Thoracic aorta (tissue), 2 donors: ENCODE measurements at places on chromosomes 7 and 10. TPM values are rescaled to one million over a fixed set of nuclear protein-coding genes. Genes with fewer than 3 reads are reported as not detected.
A peak's percentile ranks its signal among the peaks of the same experiment; 100 is the strongest.

GRCh38 chr7:78677391-78677790, 776.1 kb downstream of the MAGI2 start:
- H3K4me3 ChIP-seq, result no peak overlapping the region
- no peak overlapping the region for H3K27ac ChIP-seq
- no peaks in the 10 kb centered on the region for H3K4me1 ChIP-seq
- H3K27me3 ChIP-seq, result no peaks in the 10 kb centered on the region
- no peak for DNase-seq

GRCh38 chr10:78596556-78596955, 472.2 kb upstream of the ZMIZ1 start:
- H3K4me1 ChIP-seq, result no peaks in the 10 kb centered on the region
- H3K27ac ChIP-seq, result no peak overlapping the region
- H3K27me3 ChIP-seq, result no peaks in the 10 kb centered on the region
- DNase-seq, result no peak

- no peak overlapping the region for H3K27ac ChIP-seq
- no peak for DNase-seq
- H3K4me3 ChIP-seq, result no peak overlapping the region
- no peaks in the 10 kb centered on the region for H3K4me1 ChIP-seq
These were observed 15.8 kb downstream of the ANKRD22 start for GRCh38 chr10:88835910-88836221.

DNA sequence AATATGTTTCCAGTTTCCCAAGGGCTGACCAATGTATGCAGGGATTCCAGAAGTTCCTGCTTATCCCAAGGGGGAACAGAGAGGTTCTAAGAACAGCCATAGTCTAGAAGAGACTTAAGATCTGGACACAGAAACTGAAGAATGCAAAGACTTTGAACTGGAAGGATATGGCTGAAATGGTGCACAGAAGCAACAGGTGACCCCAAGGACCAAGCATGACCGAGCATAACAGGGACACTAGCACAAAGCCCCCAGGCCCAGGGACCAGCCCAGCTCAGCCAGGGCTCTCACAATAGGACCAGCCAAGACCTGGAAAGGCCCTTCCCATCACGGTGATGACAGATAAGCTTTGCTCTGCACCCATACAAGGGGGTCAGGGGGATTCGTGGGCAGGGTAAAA, 213.0 kb upstream of the KMT2E start:
- H3K27me3 ChIP-seq, result no peaks in the 10 kb centered on the region
- H3K27ac ChIP-seq, result no peak overlapping the region
- no peaks in the 10 kb centered on the region for H3K36me3 ChIP-seq
- H3K4me1 ChIP-seq, result no peaks in the 10 kb centered on the region

GRCh38 chr7:101159696-101160674, 5.4 kb downstream of the VGF start:
- H3K27ac ChIP-seq, result no peak overlapping the region
- peaks cover 31% of the 10 kb centered on the region for H3K4me1 ChIP-seq
- no peak for DNase-seq
- H3K4me3 ChIP-seq, result no peak overlapping the region
- H3K36me3 ChIP-seq, result peaks cover 22% of the 10 kb centered on the region

- no peaks in the 10 kb centered on the region for H3K4me1 ChIP-seq
- H3K36me3 ChIP-seq, result no peaks in the 10 kb centered on the region
- H3K27me3 ChIP-seq, result no peaks in the 10 kb centered on the region
- H3K27ac ChIP-seq, result no peak overlapping the region
- H3K4me3 ChIP-seq, result peak overlapping the region; percentile 62
- DNase-seq, result no peak
These were observed 53.7 kb downstream of the TAF3 start for GRCh38 chr10:7872041-7872442.

- no peaks in the 10 kb centered on the region for H3K36me3 ChIP-seq
- no peaks in the 10 kb centered on the region for H3K4me1 ChIP-seq
- no peak overlapping the region for H3K4me3 ChIP-seq
These were observed 70.8 kb downstream of the FRMD4A start for GRCh38 chr10:14259696-14260566.

GRCh38 chr7:23333671-23334246, 34.6 kb downstream of the MALSU1 start:
- H3K4me3 ChIP-seq, result no peak overlapping the region
- H3K4me1 ChIP-seq, result peaks cover 5% of the 10 kb centered on the region
- DNase-seq, result no peak
- no peak overlapping the region for H3K27ac ChIP-seq
- no peaks in the 10 kb centered on the region for H3K27me3 ChIP-seq

- DNase-seq, result no peak
- H3K4me3 ChIP-seq, result no peak overlapping the region
- no peaks in the 10 kb centered on the region for H3K36me3 ChIP-seq
- no peaks in the 10 kb centered on the region for H3K4me1 ChIP-seq
These were observed 136.3 kb upstream of the LAMB4 start for GRCh38 chr7:108266491-108266890.

DNA sequence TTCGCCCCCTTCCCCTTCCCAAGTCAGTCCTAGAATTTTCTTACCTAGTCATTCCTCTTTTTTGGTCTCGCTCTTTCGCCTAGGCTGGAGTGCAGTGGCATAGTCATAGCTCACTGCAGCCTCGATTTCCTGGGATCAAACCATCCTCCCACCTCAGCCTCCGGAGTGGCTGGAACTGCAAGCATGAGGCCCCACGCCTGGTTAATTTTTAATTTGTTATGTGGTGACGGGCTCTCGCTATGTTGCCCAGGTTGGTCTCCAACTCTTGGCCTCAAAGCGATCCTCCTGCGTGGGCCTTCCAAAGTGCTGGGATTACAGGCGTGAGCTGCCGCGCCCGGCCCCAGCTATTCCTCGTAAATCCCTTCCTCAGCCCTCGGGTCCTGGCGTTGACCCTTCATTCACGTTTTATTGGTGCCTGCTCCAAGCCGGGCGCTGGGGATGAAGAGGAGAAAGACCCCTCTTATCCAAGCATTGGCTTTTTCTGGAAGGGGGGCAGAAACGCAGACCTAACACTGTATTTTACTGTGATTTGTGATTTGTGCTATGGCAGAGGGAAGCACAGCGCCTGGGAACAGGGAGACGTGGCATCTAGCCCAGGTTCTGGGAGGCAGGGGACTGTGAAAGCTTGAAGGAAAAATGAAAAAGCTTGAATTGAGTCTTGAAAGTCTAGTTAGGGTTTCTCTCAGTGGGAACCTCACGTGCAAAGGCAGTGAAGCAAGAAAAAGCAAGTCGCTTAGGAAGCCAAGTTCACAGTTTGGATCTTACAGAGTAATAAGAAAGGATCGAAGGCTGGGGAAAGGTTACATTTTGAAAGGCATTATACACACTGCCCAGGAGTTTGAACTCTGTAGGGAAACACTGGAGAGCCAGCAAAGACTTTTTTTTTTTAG, 516 bp downstream of the ZNHIT1 start:
- peak overlapping the region; percentile 87 for H3K4me3 ChIP-seq
- peaks cover 7% of the 10 kb centered on the region for H3K36me3 ChIP-seq
- H3K27ac ChIP-seq, result peak overlapping the region; percentile 58
- DNase-seq, result no peak

- no peaks in the 10 kb centered on the region for H3K4me1 ChIP-seq
- no peaks in the 10 kb centered on the region for H3K36me3 ChIP-seq
These were observed 227.1 kb downstream of the ADRA2A start for GRCh38 chr10:111303887-111304286.

TMEM72 gene
- not detected for total RNA-seq

FAM237B gene
- total RNA-seq, result not detected

ZKSCAN5 gene
- 5.1 TPM for total RNA-seq

TMEM176B gene
- 21.0 TPM for total RNA-seq

ZNF511 gene
- 33.2 TPM for total RNA-seq

NUDT13 gene
- 0.56 TPM for total RNA-seq

HECW1 gene
- 2.3 TPM for total RNA-seq
